ENCODE measurements at places on chromosomes 12 and 14.

GRCh38 chr12:15038137-15038536 is 65.3 kb downstream of the PDE6H start:
- DNase-seq = no peak

DNA sequence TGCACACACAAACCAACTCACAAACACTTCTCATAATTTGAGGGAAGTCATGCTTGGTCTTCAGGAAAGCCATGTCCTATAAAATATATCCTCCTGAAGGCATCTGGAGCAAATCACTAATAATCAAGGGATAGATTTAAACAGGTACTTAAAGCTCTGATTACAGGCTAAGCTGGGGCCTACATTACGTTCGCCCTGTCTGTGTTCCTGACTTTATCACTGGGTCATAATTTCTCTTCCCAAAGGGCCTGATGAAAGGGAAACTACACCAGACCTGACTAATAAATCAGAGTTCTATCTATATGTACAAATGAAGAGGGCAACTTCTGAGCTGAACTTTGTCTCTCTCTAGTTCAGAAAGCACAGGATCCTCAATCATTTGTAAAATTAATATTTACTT is 43.9 kb upstream of the RASSF8 start:
- no peak for DNase-seq

GRCh38 chr14:36866867-36867266 is 205.2 kb downstream of the PAX9 start:
- DNase-seq = no peak

DNA sequence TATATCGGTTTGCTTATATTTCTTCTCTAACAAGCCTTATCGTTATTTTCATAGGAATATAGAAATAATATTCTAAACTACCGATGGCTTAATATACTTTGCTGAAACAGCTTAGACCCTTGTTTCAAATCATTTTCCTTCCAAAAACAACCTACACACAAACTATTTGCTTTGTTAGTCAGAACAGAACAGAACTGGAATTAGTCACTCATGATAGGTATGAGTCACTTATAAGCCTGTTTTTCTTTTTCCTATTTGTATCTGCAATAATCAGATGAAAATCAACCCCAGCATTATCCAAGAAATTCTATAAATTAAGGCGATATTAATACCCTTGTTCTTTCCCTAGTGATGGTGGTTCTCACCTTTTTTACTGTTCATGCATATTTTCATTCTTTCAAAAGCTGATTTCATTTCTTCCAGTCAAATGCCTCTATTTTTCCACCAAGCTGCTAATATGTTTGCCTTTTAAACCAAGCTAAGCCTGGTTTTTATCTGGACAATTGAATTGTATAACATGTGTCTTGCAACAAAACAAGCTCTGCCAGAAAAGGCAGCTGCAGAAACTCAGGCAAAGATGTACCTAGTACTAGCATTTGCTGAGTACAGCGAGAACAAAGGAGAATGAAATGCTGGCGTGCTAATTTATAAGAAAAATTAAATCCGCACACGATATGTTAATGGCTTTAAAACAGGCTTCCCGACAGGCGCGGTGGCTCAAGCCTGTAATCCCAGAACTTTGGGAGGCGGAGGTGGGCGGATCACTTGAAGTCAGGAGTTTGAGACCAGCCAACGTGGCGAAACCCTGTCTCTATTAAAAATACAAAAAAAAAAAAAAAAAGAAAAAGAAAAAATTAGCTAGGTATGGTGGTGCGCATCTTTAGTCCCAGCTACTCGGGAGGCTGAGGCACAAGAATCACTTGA is 1418.2 kb downstream of the AACS start:
- no peak for DNase-seq

DNA sequence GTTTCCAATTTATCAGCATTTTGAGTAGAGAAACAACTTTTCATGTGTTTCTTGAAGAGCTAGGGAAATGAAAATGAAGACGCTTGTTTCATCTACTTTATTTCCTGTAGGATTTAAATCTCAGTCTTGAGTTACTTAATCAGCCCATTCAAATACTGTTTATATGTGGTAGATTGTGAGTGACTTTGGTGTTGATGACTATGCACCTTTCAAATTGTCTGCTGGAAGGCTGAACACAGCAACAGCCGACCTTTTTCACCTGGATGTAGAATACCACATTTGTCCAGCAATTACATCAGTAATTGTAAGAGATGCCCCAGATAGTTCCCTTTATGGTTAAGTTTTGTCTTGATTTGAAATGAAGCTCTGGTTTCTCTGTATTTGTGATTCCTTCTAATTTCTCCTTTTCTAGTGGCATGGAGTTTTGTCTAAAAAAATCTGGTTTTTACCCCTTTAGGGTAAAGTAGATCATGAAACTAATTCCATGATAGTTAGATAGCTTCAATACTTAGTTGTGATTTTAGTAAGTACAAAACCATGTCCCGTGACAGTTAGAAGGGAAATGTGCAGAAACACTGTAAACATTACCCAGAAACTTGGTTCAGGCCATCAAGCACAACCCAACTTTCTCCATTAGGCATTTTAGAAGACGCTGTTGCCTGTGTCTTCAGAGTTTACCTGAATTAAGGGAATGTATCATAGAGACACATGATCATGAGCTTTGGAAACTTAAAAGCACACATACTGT is 165.0 kb downstream of the SRGAP1 start:
- no peak for DNase-seq

DNA sequence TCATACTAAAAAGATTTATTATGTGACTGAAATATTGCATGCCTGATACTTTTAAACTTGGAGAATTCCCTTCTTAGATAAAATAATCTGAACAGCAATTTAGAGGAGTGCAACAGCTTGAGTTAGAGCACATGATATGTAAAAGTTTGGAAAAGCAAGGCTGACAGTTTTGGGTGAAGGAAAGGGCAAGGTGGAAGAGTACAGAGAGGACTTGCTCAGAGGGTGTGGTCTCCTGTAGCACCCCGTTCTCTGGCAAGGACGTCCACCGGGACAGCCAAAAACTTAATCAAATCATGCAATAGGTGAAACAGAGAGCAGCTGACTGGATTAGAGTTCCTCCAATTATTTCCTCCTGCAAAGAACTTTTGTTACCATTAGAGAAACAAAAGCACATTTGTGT is 65.2 kb upstream of the PDZRN4 start:
- no peak for DNase-seq

- DNase-seq = no peak
These were observed 55.5 kb upstream of the BCAT1 start for GRCh38 chr12:25004447-25004846.

- DNase-seq = peak; percentile 80
These were observed 286 bp downstream of the PPP4R3A start for GRCh38 chr14:91509878-91510170.

GRCh38 chr12:57523706-57524614 is 1.3 kb downstream of the MBD6 start:
- no peak for DNase-seq

- no peak for DNase-seq
These were observed 1500.7 kb upstream of the FLRT2 start for GRCh38 chr14:84029246-84029645.

DNA sequence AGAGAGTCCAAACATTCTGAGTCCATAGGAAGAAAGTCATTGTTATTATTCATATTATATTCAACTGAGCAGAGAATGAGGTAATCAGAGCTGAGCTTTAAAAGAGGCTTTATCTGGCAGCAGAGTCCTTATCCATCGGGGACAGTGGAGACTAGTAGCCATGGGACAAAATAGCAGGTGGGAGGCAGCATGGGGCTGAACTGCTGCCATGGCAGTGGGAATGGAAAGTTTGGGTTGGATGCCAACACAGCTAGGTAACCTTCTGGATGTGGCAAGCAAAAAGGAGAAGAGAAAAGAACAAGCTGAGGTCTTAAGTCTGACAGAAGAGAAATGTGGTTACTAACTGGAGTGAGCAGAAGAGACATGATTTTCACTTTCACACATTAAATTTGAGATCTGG is 71.0 kb upstream of the CDKN3 start:
- DNase-seq = no peak

- DNase-seq = no peak
These were observed 101.1 kb downstream of the B4GALNT3 start for GRCh38 chr12:560691-561390.

GRCh38 chr14:57403521-57403864 is 13.1 kb downstream of the NAA30 start:
- no peak for DNase-seq

- DNase-seq = no peak
These were observed 132.3 kb downstream of the CHST11 start for GRCh38 chr12:104588921-104589590.

DNA sequence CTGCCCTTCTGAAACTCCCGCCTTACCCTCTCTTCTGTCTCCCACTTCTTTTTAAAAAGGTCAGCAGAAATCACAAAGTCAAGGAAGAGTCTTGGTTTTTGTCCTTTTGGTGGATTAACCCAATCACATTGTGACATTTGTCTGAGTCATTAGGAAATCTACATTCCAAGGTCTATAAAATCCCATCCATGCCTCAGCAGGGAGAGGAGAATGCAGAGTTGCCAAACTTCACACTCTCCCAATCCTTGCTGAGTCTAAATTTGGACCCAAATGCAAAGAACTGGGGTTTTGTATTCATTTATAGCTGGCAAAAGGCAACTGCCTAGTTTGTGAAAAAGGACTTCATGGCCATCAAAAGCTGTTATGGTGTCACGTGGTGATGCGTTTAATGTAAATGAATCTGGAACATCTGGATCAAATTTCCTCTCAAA is 67.9 kb downstream of the TMEM30B start:
- no peak for DNase-seq

- DNase-seq = no peak
These were observed 20.2 kb downstream of the ADGRD1 start for GRCh38 chr12:130973906-130974305.

- no peak for DNase-seq
These were observed 25.7 kb downstream of the ALKBH1 start for GRCh38 chr14:77682158-77682553.

DNA sequence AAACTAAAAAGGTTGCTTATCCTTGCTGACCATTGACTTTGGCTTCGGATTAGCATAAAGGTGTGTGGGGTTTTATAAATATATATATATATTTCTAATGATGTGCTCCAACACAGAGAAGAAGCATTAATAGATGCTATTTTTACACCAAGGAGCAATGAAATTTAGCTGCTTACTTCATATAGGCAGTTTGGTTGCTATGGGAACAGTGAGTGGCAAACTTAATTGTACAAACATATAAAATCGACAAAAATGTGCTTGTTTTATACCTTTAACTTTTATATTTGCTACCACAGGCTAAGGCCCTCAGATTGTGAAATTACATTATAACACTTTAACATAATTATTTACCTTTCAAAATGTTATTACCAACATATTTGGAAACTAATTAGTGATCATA is 303.4 kb downstream of the SEC23A start:
- no peak for DNase-seq

DNA sequence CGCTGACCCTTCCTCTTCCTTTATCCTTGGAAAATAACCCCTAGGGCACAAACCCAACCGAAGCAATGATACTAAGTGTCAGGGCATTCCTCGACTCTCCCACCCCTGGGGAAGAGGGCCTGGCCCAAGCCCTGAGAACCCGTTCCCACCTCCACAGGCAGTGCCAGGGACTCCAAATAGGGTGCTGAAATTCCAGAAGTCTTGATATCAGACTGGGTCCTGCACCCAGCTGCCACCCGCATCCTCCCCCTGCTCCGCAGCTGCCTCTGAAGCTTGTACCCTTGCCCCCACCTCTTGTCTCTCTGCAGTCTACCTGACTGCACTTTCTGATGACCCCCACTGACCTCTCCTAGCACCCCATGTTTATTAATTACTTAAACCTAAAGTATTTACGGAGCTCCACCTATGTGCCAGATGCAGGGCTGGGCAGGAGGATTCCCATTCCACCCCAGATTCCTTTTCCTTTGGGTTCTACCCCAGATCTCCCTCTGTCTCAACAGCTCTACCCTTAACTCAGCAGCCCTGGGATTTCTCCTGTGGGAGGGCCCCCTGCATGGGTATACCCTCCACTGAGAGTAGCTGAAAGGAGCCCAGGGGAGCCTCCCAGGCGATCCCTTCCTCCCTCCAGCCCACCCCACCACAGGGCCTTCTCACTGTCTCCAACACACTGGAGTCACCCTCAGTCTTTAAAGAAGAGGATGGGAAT is 4.1 kb upstream of the KRT18 start:
- no peak for DNase-seq

DNA sequence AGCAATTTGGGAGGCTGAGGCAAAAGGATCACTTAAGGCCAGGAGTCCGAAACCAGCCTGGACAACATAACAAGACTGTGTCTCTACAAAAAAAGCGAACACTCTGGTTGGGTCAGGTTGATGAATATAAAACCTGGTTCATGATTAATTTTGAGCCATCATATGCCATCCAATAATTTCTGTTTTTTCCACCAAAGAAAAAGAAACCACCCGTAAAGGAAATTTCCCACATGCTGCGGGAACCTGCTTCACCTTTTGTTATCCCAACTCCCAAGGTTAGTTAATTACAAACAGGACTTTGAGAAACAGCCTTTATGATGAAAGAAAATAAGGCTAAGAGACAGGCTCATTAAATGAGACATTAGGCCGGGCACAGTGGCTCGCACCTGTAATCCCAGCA is 24.1 kb upstream of the BICDL1 start:
- DNase-seq = no peak

DNA sequence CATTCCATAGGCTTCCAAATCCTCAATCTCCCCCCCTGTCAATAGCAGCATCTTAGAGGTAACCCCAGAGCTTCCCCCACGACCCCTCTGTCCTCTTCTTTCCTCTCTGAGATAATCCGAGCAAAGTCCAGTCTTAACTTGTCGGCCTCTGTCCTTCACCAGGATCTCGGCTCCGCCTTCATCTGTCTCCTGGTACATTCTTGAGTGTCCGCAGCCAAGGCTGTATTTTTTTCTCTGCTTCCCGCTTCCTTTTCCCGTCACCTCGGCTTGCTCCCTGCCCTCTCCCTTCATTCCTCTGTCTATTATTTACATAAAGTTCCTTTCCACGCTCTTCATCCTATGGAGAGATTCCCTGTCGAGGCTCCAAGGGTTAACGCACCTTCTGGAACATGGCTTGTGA is 153.9 kb upstream of the GSC start:
- no peak for DNase-seq

DNA sequence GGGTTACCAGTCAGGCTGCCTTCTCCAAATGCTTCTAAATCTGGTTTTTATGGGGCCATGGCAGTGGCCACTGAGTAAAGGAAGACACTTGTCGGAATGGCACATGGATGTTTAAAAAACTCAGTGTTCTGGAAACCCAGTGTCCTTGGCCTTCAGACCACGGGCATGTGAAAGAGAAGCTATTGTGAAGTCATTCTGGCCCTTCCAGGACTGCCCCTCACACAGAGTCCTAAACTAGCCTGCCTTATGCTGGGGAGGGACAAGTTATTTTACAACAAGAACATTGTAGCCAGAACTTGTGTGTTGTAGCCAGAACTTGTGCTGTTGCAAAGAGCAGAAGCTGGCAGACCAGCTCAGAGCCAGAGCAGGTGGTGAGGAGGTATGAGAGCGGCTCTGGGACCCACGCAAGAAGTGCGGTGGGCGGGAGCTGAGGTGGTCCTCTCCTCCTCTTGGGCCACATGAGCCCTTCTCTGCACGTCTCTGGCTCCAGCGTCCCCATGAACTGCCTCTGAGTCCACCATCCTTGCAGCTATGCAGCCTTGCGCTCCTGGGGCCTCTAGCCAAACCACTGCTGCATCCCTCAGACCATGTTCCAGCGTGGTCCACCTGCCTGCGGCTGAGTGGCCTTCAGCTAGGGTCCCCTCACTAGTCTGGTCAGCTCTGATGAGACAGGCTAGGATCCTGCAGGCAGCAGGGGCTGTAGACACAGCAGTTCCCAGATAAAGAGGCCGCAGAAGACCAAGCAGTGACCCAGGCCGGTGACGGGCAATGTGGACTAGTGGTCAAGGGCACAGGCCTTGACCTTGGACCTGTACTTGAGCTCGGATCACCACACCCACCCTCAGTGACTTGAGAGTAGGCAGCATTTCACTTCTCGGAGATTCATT is 32.5 kb downstream of the MMAB start:
- no peak for DNase-seq
